ENCODE measurements at places on chromosomes 3 and 15.

DNA sequence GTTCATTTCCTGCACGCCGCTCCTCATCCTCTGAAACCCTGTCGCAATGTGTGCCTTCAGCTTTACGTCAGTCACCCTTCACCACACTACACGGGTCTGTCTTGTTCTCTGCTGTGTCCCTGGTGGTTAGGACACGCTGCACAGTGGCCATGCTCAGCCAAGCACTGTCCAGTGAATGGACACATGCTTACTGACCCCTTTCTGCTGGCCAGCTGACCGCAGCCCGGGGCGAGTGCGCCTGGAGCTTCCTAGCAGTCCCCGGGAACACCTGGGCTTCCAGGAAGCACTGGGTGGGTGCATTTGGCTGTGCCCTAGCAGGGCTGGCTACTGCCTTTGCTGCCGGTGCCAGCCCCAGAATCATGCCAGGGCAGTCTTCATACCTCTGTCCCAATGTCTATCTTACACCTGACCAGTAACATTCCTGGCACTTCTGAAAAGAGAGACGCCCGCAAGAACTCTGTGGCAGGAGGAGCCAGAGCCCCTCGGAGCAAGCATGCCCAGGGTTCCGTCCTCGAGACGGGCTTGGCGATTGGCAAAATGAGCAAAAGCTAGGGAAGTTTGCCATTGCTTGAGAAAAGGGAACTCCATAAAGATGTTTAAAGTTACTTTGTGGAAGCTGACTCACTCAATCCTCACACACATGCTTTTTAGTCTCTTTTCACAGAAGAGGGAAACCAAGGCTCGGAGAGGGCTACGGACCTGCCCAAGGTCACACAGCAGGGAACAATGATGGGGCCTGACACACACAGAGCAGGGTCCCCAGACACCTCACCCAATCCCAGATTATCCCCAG is 15.7 kb upstream of the ZXDC start:
- DNase-seq, result no peak

- no peak for DNase-seq
Measured at GRCh38 chr3:54631516-54632325, 296.1 kb downstream of the LRTM1 start.

DNA sequence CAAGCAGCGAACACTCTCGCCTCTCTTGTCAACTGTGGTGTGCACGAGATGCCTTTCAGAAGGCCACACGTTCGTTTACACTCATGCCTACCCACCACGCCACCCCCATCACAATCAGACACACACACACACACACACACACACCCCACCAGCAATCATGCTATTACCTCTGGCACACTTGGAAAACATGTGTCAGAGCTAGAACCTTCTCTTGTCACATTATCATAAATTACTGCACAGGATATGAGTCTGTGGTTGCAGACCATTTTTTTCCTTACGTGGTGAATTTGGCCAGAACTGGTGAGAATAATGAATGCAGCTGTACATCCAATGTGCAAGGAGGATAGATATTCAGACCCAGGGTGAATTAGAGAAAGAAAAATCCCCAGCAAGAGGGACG is 52.4 kb downstream of the TRIM69 start:
- no peak for DNase-seq

- DNase-seq, result peak; percentile 96
Measured at GRCh38 chr3:184786280-184786941, 25.6 kb upstream of the VPS8 start.

GRCh38 chr15:68231102-68231818 is 1.7 kb upstream of the CLN6 start:
- peak; percentile 1 for DNase-seq

DNA sequence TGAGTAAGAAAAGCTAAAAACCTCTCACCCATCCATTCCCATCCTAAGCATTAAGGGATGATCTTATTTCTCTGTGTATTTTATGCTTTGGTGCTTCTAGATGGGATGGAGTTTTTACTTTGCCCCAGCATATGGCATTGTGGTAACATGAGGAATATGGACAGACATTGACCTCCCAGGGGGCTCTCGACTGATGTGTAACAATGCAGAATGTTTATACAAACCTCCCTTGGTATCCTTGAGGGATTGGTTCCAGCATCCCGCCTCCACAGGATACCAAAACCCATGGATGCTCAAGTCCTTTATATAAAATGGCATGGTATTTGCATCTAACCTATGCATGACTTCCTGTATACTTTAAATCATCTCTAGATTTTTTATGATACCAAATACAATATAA is 21.6 kb downstream of the PDIA5 start:
- DNase-seq, result no peak

GRCh38 chr15:73322665-73323373 is 45.9 kb downstream of the HCN4 start:
- DNase-seq, result no peak

DNA sequence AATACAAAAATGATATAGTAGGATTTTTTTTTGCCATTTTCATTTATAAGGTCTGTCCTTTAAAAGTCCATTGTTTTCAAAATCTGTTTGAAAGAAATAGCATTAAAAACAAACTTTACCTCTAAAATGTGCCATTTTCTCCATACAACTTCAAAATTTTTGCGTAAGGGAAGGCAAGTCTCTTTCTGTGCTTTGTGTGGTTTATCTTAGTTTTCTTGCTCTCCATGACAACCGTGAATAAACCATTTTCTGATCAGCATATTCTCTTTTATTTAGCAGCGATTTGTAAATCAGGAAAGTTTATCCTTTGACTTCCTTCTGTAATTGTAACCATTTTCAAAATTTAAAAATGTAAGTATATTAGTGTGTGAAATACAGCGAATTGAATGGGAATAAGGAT is 147.9 kb upstream of the CGNL1 start:
- no peak for DNase-seq
